NCI-H2029 treated with DMSO at 0.1 percent for 48 hours (cell line): ENCODE measurements at places on chromosomes 4 and X.
A peak's percentile ranks its signal among the peaks of the same experiment; 100 is the strongest.

- DNase-seq: no peak
Measured at GRCh38 chrX:16547644-16548043, 102.3 kb upstream of the S100G start.

GRCh38 chr4:104492183-104492771 lies 2.4 kb downstream of the CXXC4 start:
- DNase-seq: peak; percentile 44

- DNase-seq: no peak
Measured at GRCh38 chrX:2490634-2491033, 10.1 kb downstream of the DHRSX start.

GRCh38 chr4:155758481-155759371 lies at the start of gene GUCY1B1:
Gene GUCY1B1, plus strand, starts transcription at chr4:155759021. Its CDS starts 120 bp downstream, at chr4:155759141.
- peak; percentile 17 for DNase-seq

- DNase-seq: no peak
Measured at GRCh38 chrX:323721-324628, 5.4 kb upstream of the GTPBP6 start.

GRCh38 chr4:151091047-151091446 lies 8.4 kb upstream of the RPS3A start:
- DNase-seq: no peak

GRCh38 chr4:6172093-6172926 lies 28.0 kb downstream of the JAKMIP1 start:
- no peak for DNase-seq

GRCh38 chr4:43932448-43932847 lies 516.2 kb downstream of the KCTD8 start:
- no peak for DNase-seq

- DNase-seq: no peak
Measured at GRCh38 chr4:13452927-13453579, 31.1 kb downstream of the RAB28 start.

DNA sequence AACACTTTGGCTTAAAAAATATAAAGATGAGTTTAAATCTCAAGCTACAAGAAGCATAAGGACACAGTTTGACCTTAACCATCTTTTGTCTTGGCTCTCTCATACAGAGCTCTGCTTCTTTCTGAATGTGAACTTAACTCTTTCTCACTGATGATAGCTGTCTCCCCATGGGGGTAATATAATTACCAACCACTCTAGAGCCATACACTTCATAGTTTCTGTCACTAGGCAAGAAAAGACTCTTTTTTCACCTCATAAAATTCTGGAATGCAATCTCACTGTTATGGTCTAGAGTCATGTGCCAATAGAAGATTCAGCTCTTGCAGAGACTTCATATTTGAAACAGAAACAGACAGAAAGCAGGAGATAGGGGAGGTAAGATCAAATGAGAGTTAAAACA lies 481.7 kb upstream of the AGA start:
- DNase-seq: no peak

GRCh38 chrX:39692796-39693195 lies 405.0 kb downstream of the BCOR start:
- no peak for DNase-seq

- DNase-seq: no peak
Measured at GRCh38 chr4:10596586-10597290, 87.8 kb downstream of the CLNK start.

- DNase-seq: no peak
Measured at GRCh38 chr4:81506731-81507130, 35.0 kb upstream of the RASGEF1B start.

- no peak for DNase-seq
Measured at GRCh38 chr4:184882276-184882675, 56.5 kb upstream of the ACSL1 start.

DNA sequence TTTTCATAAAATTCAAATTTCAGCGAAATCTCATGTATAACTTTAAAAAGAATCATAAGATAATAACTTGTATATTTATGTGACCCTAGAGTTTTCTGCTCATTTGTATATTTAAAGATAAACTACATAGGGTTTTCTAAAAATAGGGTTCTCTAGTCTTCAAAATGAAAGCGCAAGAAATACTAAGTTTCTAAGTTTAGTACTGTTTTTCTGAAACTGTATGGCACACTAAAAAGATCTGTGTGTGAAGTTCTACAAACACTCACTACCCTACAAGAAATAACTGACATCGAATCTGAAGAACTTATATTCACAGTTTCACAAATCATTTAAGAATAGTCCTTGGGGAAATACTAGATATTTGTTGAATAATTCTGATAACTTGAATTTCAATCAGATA lies 38.7 kb upstream of the NDST4 start:
- no peak for DNase-seq

GRCh38 chrX:17465802-17466201 lies 90.8 kb downstream of the NHS start:
- DNase-seq: no peak

GRCh38 chr4:82988323-82988832 lies 22.2 kb downstream of the LIN54 start:
- no peak for DNase-seq

- no peak for DNase-seq
Measured at GRCh38 chr4:83413676-83414075, 41.9 kb downstream of the HELQ start.

DNA sequence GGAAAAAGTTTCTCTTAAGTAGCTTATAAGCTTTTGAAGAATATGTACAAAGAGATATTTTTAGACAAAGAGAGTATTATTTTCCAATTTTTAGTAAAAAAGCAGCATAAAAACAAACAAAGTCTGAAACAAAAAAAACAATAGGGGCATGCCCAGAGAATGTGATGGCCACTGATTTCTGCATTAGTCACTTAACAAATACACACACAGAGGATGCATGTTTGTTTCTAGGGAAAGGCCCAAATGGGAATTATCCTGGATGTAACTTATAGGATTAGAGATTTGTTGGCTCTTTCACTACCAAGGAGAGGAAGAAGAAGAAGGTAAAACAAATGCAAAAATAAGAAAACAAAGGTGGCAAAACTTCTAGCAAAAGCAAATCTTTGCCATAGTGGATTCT lies 95.9 kb upstream of the SCOC start:
- no peak for DNase-seq

DNA sequence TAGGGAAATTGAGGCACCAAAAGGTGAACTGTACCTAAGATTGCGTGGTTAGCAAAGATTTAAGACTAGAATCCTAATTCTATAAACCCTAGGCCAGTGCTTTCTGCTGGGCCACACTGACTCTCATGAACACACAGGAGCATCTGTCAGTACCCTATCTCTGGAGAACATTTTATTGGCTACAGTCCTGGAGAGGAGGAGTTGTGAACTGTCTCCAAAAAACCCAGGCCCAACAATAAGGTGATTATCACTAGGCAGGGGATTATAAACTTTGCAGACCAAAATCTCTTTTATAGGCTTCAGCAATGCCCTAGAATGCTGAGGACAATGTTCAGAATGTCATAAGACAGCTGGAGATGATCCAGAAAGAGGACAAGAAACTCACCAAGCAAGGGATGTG lies 24.1 kb downstream of the OPHN1 start:
- DNase-seq: no peak

GRCh38 chrX:47180346-47180745 lies 13.3 kb upstream of the UBA1 start:
- no peak for DNase-seq

- DNase-seq: no peak
Measured at GRCh38 chrX:83422836-83423235, 85.3 kb upstream of the POU3F4 start.

DNA sequence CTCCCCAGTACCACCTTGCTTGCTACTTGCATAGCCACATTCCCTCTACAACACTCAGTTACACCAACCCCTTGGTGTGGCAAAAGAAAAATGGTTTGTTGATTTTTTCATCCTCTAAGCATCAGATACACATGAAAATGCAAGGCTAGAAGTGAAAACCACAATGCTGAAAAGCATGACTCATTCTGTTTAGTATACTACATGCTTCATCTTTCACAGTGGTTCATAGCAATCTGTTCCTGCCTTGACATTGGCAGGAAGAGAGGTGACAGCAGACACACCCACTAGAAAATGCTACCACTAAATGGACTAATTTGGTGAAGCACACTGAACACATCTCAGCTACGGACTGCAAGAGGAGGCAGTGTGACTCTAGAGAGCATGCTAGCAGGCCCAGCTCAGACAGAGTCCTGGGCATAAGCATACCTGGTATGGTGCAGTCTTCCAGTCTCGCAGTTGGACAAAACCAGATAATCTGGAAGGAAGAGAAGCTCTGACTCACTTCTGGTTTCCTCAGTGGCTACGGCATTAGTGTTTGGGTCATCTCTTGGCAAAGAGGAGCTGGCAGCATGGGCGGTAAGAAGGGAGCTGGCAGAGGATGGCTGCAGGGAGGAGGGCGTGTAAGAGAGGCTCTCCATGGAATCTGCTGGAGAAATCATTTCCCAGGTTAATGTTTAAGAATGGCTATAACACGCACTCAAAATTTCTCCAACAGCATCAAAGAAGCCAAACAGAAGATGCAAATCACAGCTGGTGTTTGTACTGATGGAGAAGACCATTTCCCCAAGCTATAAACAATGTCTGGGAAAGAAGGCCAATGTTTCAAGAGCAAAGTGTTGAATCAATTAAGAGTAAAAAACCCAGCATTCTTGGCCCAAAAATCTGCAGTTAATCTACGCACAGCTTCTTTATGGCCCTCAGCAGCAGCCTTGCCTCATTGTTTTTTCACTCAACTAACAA lies 37.8 kb downstream of the GAB3 start:
- no peak for DNase-seq

- DNase-seq: no peak
Measured at GRCh38 chr4:153433754-153434105, 32.4 kb upstream of the TMEM131L start.

- DNase-seq: no peak
Measured at GRCh38 chrX:134684956-134685355, 26.7 kb upstream of the PLAC1 start.

DNA sequence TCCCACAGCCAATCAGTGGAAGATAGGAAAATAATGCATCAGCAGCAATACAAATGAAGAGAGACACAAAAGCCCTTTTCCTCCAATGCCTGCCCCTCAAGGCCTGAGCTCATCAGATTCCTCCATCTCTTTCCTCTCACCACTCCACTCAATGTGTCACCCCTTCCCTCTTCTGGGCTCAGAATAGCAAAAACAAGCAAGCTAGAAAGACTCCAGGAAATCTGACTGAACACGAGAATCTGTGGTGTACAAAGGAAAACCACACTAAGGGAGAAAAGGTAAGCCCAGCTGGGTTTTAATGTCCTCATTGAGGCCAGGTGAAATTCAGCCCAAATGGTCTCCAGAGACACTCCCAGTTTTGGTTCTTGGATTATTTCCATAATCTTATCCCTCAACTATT lies 46.3 kb downstream of the ARHGEF9 start:
- no peak for DNase-seq
